ENCODE measurements at places on chromosomes 1 and 21.

DNA sequence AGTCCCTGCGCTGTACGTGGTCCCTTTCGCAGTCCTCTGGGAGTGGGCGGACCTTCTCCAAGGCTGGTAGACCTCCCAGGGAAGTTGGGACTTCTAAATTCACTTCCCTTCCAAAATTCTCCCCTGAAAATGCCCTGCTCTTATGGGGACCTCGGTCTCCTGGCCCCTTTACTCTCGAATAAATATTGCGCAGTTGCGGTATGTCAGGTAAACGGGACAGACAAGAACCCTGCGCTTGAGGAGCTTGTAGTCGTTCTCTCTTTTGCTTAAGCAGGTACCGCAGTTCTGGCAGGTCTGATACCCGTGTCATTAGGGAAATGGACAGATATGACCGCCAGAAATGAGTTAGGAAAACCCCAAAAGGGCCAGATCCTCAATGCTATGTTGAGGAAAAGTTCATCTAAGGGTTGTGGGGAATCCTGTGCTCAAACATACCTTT, 561 bp downstream of the KIF2C start:
- DNase-seq: no peak

DNA sequence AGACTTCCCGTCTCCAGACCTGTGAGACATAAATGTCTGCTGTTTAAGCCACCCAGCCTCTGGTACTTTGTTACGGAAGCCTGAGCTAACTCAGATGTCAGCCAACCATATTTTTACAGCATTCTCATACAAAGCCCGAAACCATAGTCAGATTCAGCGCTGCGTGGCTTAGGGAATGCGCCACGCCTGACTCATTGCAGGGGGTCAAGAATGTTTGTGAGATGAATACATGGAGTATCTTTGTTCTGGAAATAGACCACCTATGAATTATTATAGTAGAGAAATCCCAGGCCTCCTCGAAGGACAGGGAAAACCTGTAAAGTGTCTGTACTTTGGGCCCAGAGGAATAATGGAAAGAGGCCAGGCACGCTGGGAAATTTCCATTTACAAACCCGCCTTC, 434.8 kb downstream of the CAMTA1 start:
- DNase-seq: no peak

DNA sequence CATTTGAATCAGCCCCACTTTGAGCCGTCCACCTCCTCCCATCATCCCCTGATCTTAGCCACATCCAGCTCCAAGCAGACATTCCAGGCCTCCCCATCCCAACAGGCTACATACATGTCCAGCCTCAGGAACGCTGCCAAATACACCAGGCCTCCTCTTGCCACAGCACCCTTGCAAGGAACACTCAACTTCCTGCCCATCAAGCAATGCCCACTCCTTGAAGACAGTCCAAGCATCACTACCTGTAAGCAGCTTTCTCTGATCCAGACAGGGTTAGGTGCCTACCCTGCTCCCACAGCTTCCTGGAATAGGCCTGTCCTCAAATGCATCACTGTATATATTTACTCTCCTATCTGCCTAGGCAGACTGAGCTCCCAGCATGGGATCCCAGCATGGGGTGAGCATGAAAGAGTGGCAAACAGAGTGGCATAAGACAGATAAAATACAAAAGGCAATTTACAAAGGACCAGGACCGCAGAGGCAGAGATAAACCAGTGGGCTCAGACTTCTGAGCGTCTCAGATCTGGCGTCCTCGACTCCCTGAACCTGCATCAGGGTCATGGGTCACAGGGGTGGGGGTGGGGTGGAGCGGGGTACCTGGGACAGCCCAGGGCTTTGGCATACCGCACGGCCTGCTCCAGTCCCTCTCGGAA, 816 bp downstream of the HYI start:
- peak; percentile 51 for DNase-seq

- DNase-seq: no peak
Observed at GRCh38 chr1:47664356-47664755, 226.5 kb downstream of the FOXD2 start.

DNA sequence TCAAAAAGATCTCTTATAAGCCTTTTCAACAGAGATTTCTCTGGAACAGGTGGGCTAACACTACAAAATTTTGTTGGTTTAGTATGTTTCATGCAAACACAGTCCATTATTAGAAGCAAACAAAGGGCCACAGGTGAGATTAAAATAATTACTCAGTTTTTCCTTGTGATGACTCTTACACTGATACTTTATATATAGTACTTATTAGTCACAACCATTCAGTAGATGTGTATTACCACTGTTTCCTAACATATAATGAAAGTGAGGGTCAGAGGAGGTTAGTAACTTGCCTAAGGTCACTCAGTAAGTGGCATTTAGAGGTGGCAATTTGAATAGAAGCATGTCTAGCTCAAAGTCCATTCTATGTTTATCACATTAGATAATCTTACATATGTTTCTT, 44.2 kb downstream of the CYYR1 start:
- DNase-seq: no peak

GRCh38 chr1:32496127-32496526, 31.3 kb downstream of the ZBTB8B start:
- no peak for DNase-seq

GRCh38 chr1:229440851-229441537, 7.1 kb upstream of the ACTA1 start:
- DNase-seq: peak; percentile 39

GRCh38 chr1:33302325-33302724, 18.6 kb downstream of the A3GALT2 start:
- DNase-seq: no peak

DNA sequence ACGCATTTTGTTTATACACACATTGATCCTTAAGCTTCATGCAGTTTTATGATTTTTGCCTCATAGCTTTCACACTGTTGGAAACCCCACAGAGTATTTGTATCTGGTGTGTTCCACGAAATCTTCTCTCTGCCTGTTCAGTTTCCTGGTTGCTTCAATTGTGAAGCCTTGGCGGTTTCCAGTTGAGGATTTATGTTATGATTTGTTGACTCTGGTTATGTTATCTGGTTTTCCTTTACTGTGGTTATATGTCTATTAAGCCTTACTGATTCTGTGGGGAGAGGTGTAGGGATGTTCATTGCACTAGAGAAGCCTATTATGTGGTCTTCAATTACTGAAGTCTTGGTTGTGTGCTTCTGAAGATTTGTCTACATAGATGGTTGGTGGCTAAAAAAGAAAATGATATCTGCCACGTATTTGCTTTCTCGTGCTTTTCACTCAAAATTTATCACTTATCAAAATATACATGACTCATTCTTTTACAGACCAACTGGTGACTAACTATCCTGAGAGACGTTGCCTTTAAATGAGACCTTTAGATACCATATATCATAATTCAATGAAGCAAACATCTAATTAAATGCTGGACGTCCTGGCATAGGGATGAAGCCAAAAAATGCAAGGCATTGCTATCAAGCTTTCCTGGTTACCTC, 488.0 kb upstream of the B3GALT2 start:
- no peak for DNase-seq

DNA sequence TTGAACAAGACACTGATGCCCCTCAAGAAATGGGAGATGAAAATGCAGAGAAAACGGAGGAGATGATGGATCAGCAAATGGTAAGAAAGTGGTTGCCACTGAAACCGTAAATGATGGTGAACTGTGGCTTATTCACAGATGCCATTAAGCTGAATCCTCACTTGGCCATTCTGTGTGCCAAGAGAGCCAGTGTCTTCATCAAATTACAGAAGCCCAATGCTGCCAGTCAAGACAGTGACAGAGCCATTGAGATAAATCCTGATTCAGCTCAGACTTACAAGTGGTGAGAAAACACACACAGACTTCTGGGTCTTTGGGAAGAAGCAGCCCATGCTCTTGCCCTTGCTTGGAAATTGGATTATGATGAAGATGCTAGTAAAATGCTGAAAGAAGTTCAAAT, 52.5 kb downstream of the NBPF6 start:
- peak; percentile 32 for DNase-seq

DNA sequence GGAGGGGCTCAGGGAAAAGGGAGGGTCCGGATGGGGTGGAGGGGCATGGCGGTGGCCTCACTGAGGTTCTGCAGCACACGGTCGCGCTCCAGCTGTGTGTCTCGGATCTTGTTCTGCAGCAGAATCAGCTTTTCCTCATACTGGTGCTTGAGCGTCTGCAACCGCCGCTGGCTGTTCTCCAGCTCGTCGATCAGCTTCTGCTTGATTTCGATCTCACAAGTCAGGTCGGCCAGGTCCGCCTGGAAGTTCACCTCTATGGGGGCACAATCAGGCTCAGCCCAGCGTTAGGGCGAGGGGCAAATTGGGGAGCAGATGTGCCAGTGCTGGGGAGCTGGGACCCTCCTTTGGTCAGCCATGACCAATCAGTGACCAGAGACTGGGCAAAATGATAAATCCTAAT, 25.2 kb downstream of the KIF21B start:
- DNase-seq: no peak

GRCh38 chr1:98764485-98764884, 103.0 kb downstream of the SNX7 start:
- no peak for DNase-seq

DNA sequence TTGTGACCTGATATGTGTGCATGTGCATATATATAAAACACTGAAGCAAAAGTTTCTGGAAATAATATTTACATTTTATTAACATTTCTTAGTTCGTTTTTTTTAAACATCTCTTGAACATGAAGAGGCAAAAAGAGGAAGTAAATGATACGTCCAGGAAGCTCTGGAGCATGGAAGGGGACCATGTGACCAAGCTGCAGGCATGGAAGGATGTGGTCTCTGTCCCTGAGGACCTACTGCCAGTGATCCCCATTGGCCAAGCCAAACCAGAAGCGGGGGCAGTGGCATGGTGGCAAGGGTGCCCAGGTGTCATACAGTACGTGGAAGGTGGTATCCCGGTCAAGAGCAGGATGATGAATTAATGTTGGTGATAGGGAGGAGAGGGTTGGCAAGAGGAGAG, 268.3 kb upstream of the PROX1 start:
- no peak for DNase-seq

DNA sequence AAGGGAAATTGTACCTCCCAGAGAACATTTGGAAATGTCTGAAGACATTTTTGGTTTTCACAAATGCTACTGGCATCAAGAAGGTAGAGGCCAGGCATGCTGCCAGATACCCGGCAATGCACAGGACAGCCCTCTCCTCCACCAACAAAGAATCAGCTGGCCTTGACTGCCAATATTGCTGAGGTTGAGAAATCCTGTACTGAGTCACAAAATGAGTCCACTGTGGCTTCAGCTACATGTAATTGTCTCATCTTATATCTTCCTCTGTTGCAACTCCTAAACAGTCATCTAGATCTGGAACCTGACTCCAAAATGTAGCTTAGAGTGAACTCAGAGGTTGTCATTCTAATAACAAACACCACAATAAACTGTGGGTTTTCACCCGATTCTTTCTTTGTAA, 327.5 kb upstream of the POGK start:
- DNase-seq: peak; percentile 49

GRCh38 chr1:58231204-58231603, 315.3 kb downstream of the OMA1 start:
- no peak for DNase-seq

DNA sequence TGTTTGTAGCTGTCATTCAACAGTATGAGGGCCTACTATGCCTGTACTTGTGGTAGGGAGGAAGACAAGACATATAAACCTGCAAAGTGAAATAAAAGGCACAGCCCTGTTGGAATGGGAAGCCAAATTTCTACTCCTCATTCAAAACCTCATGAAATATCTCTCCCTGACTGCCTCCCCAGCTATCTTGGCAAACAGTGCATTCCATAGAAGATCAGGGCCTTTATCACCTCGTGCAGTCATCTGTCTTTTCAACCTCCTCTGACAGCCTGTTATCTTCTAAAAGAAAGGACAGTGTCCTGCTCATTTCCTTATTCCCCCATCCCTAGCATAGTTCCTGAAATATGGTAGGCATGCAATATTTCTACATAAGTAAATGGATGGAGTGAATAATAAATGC, 71.0 kb downstream of the SH3GLB1 start:
- no peak for DNase-seq

- no peak for DNase-seq
Observed at GRCh38 chr1:84344286-84344685, 42.8 kb downstream of the SAMD13 start.

- no peak for DNase-seq
Observed at GRCh38 chr1:87928623-87929022, 599.9 kb downstream of the LMO4 start.

DNA sequence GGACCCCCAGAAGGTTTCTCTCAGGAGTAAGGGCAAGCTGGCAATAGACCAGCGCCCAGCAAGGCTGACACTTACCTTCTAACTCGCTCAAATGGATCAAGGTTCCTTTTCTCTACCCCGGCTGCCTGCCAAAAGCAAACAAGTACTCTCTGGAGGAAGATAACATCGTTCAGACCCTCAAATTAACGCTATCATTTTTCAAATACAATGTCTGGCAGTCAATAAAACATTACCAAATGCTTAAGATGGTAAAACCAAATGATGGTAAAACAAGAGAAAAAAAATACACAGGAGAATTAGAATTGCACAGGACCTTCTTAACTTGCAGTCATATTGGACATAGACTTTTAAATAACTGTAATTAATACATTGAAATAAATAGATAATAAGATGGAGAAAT, 148.1 kb downstream of the SPATA46 start:
- DNase-seq: no peak

- no peak for DNase-seq
Observed at GRCh38 chr1:53729456-53730223, 9.3 kb downstream of the GLIS1 start.

- no peak for DNase-seq
Observed at GRCh38 chr1:75124510-75124909, 9.7 kb upstream of the LHX8 start.

GRCh38 chr1:182762536-182762935, 27.0 kb upstream of the NPL start:
- DNase-seq: no peak

- DNase-seq: no peak
Observed at GRCh38 chr1:25837262-25837875, 17.6 kb downstream of the MTFR1L start.

- DNase-seq: no peak
Observed at GRCh38 chr1:165747632-165748447, 20.8 kb downstream of the TMCO1 start.

DNA sequence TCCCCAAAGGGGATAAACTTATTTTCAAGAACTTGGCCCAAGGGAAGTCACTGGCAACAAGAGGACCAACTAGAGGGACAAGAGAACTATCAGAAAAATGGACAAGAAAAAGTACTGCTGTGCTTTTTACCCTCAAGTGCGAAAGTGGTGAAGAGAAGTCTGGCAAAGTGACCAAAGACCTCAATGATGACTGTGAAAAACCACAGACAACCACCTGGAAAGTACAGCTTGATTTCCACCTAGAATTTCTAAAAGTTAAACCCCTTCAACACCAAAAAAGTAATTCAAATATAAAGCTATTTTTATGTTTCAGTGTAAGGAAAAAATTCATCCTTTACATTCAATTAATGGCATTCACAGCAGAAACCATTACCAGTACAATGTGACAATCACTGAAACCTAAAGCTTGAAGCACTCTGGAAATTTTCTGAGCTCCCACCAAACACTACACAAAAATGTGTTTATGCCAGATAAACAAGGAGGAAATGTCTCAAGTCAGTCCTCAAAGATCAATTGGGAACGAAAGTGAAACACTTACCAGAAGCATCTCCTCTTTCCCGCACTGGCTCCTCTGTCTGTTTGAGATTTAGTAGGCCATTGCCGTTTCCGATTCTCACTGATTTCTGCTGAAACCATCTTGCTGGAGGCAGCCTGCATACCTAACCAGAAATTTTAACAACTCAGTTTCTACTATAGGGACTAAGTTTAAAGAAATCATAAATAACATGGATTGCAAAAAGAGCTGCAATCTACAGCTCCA, 8.3 kb downstream of the SDE2 start:
- DNase-seq: no peak

- DNase-seq: peak; percentile 88
Observed at GRCh38 chr21:33011462-33011861, 14.3 kb upstream of the OLIG2 start.

- peak; percentile 79 for DNase-seq
Observed at GRCh38 chr1:75765697-75766355, 20.2 kb upstream of the RABGGTB start.
